ENCODE measurements at places on chromosomes 12 and 14. TPM values are rescaled to one million over a fixed set of nuclear protein-coding genes. Genes with fewer than 3 reads are reported as not detected.

DNA sequence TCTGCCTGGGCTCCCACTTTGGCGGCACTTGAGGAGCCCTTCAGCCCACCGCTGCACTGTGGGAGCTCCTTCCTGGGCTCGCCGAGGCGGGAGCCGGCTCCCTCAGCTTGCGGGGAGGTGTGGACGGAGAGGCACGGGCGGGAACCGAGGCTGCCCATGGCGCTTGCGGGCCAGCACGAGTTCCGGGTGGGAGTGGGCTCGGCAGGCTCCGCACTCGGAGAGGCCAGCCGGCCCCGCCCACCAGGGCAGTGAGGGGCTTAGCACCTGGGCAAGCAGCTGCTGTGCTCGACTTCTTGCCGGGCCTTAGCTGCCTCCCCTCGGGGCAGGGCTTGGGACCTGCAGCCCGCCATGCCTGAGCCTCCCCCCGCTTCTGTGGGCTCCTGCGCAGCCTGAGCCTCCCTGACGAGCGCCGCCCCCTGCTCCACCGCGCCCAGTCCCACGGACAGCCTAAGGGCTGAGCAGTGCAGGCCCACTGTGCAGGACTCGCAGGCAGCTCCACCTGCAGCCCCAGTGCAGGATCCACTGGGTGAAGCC is 44.6 kb downstream of the R3HDM2 start:
- H3K27me3 ChIP-seq: no peaks in the 10 kb centered on the region
- peaks cover 11% of the 10 kb centered on the region for H3K36me3 ChIP-seq
- H3K4me1 ChIP-seq: peaks cover 16% of the 10 kb centered on the region
- no peak overlapping the region for H3K4me3 ChIP-seq

CAPRIN2 gene
- 10.0 TPM for total RNA-seq

FERMT2 gene
- 3.8 TPM for total RNA-seq

- no peaks in the 10 kb centered on the region for H3K4me1 ChIP-seq
- H3K27ac ChIP-seq: no peak overlapping the region
- no peaks in the 10 kb centered on the region for H3K36me3 ChIP-seq
- no peaks in the 10 kb centered on the region for H3K27me3 ChIP-seq
- no peak for DNase-seq
- no peak overlapping the region for H3K4me3 ChIP-seq
Observed at GRCh38 chr14:87656315-87656714, 336.7 kb downstream of the GALC start.

DNA sequence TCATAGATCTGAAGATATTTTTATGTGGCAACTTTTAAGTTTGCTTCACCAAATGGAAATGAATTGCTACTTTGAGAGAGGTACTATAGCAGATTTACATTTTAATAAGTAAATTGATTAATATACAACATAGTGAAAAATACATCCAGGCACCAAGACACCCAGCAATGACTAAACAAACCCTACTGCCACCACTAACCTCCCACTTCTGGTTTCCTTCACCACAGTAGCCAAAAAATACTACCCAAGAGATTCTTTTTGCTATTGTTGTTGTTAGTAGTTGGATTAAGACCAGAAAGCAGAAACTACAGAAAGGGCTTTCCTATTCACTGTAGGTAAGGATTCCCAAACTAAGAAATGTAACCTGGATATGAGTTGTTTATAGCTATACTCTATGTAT is 54.1 kb downstream of the COCH start:
- no peak overlapping the region for H3K27ac ChIP-seq
- no peak overlapping the region for H3K4me3 ChIP-seq
- H3K4me1 ChIP-seq: peaks cover 7% of the 10 kb centered on the region

Measured in activated CD4-positive, alpha-beta memory T cell treated with anti-CD3 and anti-CD28 coated beads for 36 hours (primary cell).